Right forelimb (tissue), 1 donor: ENCODE measurements at places on chromosomes 11 and 22.

- DNase-seq, result no peak
These were observed 39.0 kb downstream of the RRAS2 start for GRCh38 chr11:14320020-14320419.

GRCh38 chr11:6232899-6233298 is 1.5 kb downstream of the FHIP1B start:
- no peak for DNase-seq

- DNase-seq, result no peak
These were observed 7.2 kb upstream of the NIPSNAP1 start for GRCh38 chr22:29587938-29588699.

- no peak for DNase-seq
These were observed 23.0 kb upstream of the ZDHHC13 start for GRCh38 chr11:19093976-19094375.

- no peak for DNase-seq
These were observed 10.3 kb downstream of the SELENOO start for GRCh38 chr22:50211147-50211546.

DNA sequence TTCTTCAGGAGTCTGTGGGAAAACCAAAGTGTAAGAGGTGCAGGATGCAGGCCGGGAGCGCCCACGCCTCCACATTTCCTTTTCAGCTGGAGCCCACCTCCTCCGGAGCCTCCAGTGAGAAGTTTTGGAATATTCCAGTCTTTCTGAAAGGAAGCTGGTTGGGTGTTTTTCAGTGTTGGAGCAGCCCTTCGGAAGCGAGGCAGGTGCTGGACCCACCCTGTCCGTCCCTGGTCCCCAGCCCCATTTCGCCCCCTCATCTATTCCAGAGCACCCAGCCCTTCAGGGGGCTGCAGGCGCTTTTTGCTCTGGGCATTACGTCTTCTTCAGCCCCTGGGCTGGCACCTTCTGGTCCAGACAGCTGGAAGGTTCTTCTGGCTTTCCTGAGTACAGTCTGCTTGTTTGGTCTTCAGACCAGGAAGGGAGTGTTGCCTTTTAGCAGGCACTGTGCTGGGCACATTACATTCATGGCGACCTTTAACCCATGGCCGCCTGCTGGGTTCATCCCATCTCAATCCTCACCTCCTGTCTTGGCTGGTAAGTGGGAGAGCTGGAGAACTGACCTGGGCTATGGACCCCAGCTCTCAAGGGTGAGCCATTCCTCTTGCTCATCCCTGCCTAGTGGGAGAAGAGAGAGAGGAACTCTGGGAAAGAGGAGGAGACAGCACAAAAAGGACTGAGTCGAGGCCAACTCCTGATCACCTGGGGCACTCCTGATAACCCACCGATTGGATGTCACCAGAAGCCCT is 710 bp upstream of the THY1 start:
- DNase-seq, result no peak

DNA sequence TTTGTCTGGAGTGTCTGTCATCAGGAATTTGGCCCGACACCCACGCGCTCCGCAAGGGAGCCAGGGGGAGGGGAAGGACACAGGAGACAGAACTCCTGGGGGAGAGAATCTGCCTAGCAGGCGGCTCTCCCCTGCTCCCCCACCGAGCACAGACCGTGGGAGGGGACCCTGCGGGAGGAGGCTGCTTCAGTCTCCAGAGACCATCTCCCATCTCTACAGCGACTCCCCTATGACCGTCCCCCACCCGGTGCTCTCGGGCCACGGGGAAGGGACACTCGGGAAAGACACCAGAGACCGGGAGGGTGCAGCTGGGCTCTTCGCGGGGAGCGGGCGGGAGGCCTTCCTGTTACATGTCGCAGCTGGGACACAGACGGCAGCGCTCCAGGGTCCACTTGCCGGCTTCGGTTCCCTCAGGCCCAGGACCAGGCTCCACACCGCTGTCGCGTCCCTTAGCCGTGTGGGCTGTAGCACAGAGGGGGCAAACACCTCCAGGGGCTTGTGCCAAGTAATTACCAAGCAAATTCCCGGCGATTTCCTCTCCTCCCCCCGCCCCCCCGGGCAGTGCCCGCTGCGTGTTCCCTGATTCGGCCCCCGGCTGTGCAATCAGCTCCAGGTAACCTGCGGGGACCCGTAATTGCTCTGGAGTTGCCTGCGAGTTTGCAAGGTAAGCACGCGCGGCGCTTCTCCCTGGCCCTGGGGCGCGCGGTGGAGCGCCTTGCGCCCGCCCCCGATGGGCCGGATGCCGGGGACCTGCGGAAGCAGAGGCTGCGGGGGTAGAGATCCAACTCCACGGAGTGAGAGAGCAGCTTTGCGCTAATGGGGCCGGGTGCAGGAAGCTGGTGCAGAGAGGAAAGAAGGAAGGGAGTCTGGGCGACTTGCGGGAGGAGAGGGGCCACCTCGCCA is 155.1 kb upstream of the CADM1 start:
- peak; percentile 73 for DNase-seq

DNA sequence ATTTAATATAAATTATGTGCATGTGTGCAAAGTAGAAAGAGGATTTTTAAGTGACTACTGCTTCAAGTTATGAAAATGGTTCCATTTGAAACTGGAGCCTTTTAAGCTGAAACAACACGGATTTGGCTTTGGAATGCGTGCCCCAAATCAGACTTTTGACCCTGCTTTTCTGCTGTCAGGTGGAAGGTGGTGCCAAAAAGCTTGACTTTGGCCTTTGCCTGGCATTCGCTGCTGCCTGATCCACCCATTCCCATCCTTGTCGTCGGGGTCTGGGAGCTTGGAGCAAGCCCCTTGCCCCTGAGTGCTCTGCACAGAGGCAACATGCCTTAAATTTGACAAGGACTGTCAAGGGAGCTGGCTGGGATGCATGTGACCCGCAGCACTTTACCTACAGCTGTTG is 335.3 kb upstream of the SYN3 start:
- no peak for DNase-seq

DNA sequence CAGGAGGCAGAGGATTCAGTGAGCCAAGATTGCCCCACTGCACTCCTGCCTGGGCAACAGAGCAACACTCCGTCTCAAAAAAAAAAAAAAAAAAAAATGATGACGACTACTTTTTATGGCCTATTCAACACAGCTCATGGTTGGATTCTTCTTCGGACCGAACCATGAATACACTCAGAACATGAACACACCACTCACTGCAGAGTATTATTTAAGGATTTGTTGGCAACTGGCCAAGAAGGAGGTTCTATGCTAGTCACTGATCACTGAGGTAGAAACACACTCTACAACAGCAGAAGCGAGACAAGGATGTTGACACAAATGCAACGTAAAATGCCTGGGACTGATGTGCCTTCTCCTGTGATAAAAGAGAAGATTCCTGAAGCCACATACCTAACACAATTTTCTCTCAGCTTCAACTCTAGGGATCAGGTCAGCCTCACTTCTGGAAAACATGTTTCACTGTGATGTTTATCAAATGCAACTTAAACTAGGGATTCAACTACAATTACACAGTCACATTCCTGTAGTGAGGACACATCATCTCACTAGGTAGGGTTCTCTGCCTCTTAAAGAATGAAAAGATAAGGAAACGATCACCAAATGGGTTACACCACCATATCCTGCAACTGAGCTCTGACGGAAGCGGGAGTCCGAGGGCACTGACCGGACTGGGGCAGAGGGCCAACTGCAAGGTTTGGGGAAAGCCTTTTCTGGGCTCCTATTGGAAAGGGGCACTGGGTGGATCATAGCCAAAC is 82.5 kb downstream of the SGSM3 start:
- no peak for DNase-seq

- DNase-seq, result no peak
These were observed 14.2 kb downstream of the ARRB1 start for GRCh38 chr11:75337195-75337654.

DNA sequence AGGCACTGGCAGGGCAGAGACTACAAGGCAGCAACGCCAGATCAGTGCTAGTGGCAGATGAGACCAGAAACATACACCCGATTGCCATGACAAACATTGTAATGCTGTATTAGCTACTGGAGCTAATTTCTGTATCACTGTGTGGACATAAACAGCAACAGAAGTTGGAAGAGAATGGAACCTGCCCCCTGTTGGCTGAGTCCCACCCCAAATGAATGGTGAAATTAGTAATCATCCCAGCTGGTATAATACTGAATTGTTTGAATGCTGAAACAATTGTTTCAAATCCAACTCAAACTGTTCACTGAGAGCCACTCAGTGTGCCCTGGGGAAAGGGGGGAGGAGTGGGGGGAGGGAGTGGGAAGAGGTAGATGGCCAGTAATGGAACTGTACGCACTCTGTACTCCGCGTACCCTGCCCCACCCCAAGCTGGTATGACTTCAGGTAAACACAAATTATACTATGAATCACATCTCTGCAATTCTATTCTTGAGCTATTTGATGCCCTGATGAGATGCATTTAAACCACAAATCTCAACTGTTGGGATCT is 11.2 kb upstream of the BIRC3 start:
- DNase-seq, result no peak

DNA sequence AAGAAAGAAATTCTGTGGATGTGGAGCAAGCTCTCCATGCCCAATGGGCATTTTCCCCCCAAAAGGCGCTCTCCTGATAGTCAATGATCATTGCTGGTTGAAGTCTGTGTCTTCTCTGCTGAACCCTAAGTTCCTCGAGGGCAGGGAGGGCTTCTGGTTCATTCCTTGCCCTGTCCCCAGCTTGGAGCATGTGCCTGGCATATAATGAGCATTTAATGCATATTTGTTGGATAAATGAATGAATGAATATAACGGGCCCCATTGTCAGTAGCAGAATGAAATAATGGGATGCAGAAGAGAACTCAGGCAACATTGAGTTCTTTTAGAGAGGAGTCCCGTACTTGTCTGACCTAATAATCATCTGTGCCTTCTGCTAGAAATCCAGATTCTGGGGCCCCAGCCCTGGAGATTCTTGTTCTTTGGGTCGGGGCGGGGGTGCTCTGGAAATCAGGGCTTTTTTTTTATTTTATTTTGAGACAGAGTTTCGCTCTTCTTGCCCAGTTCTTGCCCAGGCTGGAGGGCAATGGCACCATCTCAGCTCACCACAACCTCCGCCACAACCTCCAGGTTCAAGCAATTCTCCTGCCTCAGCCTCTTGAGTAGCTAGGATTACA is 64.4 kb downstream of the CD82 start:
- DNase-seq, result no peak

DNA sequence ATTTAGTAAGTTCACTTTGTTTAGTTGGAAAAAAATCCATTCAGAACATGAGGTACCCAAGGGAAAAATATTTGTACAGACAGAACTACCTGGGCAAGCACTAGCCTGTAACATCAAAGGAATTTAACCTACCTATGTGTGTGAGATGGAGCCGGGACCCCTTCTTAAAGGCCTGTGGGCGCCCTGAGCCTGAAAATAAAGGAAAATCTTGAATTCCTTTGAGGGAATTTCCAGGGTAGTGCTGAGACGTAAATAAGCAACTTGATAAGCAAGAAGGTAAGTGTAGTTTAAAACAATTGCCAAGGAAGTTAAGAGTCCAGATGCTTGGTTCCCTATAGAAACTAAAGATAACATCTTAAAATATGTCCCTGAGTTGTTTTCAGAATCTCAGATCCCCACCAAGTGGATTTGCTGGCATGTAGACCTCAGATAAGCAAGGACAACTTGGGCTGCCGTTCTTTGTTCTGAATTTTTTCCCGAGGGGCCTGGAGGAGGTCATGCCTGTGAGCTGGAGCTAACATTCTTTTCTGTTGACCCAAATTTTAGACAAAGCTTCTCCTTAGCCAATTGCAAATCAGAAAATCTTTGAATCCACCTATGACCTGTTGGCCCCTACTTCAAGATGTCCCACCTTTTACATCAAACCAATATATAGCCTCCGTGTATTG is 31.0 kb downstream of the MED17 start:
- no peak for DNase-seq
